ENCODE measurements at places on chromosomes 16 and 17.
A peak's percentile ranks its signal among the peaks of the same experiment; 100 is the strongest.

DNA sequence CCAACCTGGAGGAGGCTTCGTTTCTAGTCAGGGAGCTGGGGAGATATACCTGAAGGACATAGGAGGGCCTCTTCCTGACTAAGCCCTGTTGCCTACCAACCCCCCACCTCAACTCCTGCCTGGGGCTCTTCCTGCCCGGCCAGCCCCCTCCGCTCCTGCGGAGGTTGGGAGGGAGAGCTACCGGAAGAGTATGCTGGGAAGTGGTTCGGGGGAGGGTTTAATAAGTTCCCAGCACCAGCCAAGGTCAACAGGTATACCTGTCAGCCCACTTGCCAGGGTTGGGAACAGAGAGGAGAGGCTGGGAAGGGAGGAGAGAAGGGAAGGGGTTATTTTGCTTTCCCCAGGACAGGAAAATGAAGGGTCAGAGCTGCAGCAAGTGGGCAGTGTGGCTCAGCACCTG lies 4.7 kb downstream of the PPP1R1B start:
- no peak for DNase-seq

DNA sequence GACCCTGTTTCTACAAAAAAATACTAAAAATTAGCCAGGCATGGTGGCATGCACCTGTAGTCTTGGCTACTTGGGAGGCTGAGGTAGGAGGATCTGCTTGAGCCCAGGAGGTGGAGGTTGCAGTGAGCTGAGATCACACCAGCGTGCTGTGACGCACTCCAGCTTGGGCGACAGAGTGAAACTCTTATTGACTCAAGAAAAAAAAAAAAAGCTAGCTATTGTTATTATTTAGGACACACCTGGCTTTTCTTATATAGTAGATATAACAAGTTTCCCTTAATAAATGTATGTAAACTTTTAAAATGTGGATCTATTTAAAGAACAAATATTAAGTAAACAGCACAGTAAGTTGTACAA lies 1.8 kb downstream of the RABEP2 start:
- DNase-seq: no peak

GRCh38 chr17:55710829-55711496 lies 11.7 kb downstream of the TMEM100 start:
- no peak for DNase-seq

GRCh38 chr17:65729207-65729606 lies 167.8 kb upstream of the AXIN2 start:
- DNase-seq: no peak

- no peak for DNase-seq
Observed at GRCh38 chr17:7497228-7497627, 13.1 kb downstream of the POLR2A start.

DNA sequence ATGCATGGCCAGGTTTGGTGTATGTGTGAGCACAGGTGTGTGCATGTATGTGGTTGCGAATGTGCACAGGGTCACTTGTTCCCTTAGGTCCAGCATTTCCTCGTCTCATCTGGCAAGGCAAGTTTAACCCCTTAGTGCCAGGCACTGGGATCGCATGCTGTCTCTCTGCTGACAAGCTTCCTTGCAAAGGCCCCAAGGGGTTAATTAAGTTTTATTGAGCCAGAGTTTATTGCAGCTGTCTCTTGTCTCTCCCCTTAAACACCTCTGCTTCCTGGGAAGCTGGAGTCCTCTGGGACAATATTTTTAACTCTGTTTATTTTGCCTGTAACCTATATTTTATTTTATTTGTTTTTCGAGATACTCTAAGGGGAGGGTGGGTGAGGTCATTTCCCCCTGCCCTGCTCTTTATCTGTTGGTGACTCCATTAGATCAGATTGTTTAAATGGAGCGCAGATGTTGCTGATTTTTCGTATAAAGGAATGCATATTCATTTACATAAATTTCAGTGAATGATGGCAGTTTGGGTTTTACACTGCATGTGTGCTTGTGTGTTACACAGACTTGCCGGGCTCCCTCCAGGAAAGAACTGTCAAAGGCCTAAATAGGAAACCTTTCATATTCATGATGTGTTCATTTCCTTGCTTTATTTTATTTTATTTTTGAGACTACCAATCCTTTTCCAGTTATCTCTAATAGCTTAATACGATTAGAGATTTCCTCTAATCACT lies 99.7 kb downstream of the CBLN1 start:
- DNase-seq: no peak

DNA sequence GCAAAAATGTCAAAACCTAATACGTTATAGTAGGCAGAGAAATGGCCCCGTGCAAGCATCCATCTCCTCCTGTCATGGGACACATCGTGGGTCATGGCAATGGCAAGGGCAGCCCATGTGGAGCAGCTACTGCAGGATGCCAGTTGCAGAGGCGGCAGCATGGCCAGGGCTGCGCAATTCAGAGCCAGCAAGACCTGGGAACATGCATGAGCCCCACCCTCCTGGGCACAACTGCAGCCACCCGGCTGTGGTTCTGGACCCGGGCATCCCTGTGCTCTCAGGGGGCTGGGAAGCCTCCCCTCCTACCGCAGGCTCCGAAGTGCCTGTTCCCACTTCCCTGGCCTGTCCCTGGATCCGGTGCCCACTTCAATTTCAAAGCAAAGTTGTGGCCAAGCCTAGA lies 203.6 kb downstream of the CPPED1 start:
- DNase-seq: no peak

DNA sequence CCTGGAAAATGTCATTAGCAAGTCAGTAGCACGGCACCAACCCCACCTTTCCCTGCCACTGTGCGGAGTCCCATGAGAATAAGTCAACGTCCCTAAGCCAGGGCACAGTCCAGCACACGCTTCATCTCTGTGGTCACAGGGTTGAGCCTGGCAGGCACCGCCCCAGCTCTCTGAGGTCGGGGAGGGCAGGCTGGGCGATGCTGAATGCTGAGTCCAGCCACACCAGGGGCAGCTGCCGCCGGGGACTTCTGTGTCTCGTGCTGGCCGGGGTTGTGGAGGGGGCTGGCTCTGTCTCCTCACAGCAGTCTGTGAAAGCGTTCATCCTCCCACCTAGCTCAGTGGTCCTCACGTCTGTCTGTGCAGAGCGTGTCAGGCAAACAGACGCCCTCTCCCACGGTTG lies 53.2 kb downstream of the BANP start:
- no peak for DNase-seq

- DNase-seq: peak; percentile 81
Observed at GRCh38 chr17:44607836-44608690, 48.2 kb upstream of the MEIOC start.

- DNase-seq: no peak
Observed at GRCh38 chr17:73719588-73720071, 75.4 kb upstream of the SDK2 start.

DNA sequence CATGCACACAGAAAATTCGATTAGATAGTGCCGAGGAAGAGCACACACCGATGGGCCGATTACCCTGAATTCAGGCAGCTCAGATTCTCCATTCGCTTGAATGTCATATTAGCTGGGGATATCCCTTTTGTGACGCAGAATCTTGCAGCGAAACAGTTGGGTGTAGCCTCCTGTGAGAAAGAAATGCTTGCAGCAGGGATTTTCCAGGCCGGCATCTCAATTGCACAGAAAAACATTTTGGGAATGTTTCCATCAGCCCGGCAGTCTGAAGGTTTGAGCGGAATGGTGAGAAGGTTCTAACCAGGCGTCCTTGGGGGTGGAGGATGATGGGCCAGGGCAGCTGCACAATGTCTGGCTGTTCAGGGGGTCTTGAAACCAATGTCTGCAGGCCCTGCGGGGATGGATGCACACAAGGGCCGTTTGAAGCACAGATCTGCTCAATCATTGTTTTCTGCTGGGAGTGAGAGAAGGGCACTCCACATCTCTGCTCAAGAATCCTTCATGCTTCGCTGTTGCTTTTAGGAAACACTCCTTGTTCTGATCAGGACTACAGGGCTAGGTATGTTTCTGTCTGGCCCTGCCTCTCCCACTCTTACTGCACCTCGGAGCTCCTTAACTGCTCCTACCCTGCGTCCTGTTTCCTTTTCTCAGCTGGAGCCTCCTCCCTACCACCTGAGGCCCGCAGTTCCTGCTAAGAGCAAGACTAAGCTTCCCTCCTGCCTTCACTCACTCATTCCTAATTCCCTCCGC lies 94.6 kb downstream of the CMIP start:
- peak; percentile 47 for DNase-seq

Measured in AG10803 (cell line).